ENCODE measurements at places on chromosomes 12 and 14.

DNA sequence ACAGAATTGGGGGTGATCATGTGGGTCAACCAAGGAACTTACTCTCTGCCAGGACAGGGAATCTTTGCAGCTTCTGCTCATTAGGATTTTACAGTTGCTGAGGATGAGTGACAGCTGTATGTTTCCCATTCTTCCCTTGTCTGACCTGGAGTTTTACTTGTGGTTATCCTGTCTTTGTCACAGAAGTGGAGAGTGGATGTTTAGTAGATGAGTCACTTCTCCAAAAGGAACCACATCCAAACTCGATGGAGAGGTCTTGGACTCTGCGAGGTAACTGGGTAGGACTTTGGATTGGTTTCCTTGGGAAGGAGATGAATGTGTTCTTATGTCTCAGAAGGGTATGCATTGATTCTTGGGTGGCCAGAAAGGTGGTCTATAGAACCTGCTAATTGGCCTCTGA is 53.8 kb upstream of the USP44 start:
- no peak for DNase-seq

GRCh38 chr12:47249719-47250357 is 170.1 kb upstream of the AMIGO2 start:
- no peak for DNase-seq

DNA sequence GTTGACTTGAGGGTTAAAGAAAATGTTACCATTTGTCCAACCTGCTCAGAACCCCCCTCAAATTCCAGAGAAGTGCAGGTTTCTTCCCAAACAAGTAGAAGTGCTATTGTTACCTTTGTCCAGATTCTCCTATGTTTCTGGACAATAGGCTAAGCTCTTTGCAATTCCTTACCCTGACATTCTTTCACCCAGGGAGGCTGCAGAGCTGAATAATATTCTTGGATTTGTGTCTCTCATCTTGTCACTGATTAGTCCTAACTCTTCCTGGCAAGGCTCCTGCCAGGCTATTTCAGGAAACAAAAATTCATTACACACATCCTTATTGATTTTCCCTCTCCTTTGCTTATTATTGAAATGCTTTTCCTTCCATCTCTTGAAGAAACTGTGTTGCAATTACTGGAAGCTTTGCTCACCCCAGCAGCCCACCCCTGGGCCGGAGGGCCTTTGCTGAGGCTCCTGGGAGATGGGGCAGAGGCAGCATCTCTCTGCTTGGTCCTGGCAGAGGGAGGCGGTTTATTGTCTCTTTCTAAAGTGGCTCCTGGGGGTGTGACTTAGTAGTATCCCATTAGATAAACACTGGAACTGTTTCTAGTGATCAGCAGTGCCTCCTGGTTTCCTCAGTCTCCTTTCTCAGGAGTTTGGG is 207.5 kb upstream of the PELI2 start:
- no peak for DNase-seq

DNA sequence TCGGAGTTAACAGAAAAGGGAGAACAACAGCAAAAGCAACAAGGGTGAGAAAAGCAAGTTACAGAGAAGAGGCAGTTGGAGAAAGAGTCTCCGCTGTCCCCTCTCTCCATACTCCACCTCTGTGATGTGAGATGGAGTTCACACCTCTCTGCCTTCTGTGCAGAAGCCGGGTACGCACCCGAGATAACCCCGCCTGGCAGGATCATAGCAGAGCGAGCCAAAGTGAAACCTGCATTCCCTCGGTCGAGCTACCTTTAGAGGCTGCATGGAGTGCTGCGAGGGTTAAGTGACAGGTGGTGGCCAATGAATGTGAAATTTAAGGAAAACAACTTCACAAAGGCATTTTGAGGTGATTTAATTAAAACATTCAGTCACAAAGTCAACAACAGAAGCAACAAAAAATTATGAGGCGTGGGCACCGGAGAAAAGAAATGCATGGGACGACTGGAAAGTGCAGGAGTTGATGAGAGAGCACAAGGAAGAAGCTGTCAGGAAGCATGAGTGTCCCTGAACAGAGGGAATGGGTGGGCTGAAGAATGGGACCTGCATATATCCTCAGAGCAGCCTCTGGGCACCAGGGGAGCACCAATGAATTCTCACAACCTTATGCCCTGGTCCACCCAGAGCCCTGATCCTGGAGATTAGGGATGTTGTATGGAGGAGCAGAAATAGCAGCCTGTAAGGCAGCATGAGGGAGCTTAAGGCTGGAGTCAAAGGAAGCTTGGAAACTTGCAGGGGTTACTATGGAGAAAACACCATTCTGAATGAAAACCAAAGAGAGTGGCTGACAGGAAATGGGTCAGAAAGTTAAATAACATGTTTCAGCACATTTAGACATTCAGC is 208.3 kb downstream of the EMP1 start:
- DNase-seq: no peak

DNA sequence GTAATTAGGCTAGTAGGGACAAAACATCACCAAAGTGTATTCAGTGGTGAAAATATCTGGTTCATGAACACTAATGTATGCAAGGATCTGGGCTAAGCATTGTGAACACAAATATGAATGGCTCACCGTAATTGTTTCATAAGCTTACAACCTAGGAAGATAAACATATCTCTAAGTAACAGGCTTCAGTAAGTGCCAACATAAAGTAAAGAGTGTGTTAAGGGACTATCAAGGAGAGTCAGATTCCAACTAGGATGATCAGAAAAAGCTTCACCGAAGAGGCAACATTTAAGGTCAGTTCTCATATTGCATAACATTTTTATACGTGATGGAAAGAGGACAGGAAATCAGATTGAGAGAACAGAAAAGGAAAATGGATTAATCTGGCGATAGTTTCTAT is 29.4 kb downstream of the ABCC9 start:
- DNase-seq: no peak

DNA sequence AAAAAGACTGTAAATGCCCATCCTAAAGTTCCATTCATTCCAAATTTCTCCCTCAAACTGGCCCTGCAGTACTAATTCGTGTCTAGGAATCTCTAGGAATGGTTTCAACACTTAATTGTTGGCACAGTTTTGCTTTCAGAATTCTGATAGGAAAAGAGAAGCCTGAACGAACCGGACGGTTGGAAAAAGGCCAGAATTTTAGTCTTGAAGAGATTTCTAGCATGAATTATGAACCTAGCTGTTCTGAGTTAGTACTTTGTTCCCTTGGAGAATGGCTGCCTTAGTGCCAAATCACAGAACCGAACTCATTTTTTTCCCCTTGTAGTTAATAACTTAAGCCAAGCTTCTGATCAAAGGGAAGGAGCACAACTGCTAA is 262.6 kb downstream of the ADAMTS20 start:
- DNase-seq: no peak

- no peak for DNase-seq
These were observed 557 bp upstream of the FICD start for GRCh38 chr12:108514468-108514972.

Data from NCI-H1105 (cell line).